ENCODE measurements at places on chromosomes 2 and 18.

DNA sequence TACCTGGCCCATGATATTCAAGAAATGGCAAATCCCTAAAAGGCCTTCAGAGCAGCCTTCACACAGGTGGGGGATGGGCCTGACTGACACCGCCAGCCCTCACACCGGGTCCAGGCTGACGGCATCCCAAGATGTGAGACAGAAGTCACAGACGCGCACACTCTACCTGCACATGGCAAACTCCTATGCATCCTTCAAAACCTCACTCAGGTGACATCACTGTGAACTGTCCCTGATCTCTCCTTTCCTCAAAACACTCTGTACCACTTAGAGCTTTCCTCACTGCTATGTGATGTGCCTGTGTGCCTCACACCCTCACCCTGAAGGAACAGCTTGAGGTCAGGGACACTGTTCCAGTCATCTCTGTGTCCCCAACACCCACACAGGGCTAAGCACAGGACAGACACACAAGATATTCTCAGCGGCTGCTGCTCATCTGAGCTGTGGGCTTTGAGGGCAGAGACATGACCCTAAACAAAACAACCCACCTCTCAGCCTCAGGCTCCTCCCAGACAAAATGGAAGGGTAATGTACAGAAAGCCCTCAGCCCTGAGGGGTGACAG, 27.5 kb downstream of the BIN1 start:
- DNase-seq, result no peak

GRCh38 chr18:47809420-47809819, 121.0 kb downstream of the SMAD2 start:
- DNase-seq, result no peak

GRCh38 chr2:37907501-37908225, 17.4 kb upstream of the RMDN2 start:
- DNase-seq, result no peak

DNA sequence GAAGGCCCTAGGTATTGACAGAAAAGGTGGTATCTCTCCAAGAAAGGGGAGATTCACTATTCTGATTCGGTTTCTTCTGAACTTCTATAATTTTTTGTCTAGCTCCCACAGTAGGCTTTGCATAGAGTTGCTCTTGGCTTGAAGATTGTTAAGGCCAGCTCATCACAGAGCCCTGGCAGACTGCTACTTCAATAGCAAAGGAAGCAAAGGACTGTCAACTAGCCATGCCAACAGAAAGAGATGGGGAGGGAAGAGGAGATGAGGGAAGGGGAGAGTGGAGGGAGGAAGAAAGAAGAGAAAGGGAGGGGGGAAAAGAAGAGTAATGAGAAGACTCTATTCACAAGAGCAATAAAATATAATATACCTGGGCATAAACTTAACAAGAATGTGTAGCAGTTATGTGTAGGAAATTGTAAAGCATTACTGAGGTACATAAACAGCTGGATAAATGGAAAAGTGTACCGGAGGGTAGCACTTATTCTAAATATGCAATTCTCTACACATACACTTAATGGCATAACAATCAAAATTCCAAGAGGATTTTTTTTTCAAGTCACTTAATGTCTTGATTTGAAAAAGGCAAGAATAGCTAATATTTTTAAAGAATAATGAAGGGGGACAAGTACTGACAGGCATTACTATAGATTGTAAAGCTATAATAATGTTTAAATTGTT, 102.5 kb downstream of the LOXHD1 start:
- no peak for DNase-seq

DNA sequence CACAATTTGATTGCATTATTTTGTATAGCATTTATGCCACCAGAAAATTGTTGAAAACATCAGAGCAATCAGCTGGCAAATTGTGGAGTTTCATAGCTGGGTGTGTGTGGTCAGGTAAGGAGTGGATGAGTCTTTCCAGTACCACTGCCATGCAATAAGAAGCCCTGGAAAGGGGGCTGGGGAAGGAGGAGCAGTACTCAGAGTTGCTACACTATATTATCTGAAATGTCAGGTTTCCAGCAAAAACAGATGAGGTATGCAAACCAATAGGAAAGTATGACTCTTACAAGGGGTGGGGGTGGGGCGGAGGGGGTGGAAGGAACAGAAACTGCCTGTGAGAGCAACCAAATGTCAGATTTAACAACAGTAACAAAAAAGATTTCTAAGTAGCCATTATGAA, 112.2 kb downstream of the SOS1 start:
- DNase-seq, result no peak

- DNase-seq, result no peak
These were observed 166.6 kb downstream of the FAM210A start for GRCh38 chr18:13559754-13560153.

GRCh38 chr18:13461469-13461868, 242.9 kb downstream of the LDLRAD4 start:
- no peak for DNase-seq

DNA sequence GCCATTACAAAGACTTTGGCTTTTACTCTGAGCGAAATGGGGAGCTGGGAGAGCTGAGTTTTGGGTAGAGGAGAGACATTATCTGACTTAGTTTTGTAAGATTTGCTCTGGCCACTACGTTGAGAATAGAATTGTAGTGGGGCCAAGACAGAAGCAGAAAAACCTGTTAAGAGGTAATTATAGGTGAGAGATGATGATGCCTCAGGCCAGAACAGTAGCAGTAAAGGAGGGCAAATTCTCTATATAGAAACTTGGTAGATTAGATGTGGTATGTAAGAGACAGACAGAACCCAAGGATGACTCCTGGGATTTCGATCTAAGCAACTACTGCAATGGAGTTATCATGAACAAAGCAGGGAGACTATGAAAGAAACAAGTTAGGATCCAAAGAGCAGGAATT, 17.4 kb upstream of the CREB1 start:
- DNase-seq, result no peak

DNA sequence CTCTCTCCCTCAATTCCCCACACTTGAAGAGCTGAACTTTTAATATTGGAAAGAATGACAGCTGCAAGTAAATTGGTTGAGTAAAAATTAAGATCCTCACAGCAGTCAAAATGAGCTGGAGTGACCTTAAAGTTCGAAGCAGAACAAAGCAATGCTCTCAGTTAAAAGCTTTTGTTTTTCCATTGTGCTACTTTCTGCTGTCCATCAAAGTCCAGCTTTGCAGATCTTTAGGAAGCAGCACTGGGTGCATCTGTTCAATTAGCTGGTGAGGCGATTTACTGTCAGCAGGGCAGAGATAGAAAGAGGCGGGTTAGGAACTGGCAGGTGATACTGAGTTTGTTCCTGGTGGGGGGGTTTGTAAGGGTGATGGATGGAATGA, 834.8 kb downstream of the CPS1 start:
- no peak for DNase-seq

DNA sequence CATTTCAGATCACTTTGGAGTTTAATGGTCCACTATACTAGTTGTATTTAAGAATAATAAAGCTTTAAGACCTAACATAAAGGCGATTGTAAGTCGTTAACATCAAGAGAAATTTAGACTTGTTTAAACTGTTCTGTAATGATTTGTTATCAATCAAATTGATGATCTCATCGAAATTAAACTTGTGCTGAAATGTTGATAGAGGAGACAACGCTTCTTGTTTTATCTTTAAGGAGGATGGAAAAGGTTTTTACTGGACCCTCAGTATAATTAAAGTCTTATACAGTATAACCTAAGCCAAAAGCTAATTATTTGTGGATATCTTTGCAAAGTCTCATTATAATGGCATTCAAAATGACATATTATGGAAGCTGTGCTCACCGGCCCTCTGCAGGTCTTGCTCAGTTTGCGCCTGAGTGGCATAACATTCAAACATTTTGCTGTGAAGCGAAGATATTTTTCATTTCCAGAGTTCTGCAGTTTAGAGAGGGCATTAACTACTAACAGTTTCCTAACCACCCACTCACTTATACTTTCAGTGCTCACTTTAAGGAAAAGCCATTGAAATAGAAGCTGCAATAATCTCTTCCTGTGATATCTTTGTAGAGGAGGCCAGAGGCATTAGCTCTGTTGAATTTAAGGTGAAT, 1.4 kb upstream of the SERTAD2 start:
- peak; percentile 48 for DNase-seq

DNA sequence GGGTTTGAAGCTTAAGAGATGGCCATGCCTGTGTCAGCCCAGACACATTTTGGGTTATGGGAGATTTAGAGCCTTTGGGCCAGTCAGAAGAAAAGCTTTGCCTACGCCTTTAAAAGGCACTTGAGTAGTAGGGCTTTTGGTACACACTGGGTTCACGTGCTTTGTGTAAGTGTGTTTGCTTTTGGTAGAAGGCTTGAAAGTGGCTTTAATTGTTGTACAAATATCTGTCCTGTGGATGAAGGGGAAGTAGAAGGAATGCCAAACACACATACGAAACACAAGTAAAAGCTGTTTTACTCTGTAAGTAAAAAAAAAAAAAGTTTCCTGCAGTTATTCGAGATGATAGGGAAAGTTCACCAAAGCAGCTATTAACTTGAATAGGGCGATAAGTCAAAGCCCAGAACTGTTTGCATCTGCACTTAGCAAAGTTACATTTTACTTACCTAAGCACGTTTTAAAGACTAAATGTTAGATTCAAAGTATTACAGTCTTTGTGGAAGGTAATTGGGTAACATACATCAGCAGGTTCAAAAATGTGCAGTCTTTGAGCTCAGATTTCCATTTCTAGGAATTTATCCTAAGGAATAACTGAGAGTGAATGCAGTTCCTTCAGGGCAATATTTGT, 75.4 kb downstream of the STK25 start:
- no peak for DNase-seq

- no peak for DNase-seq
These were observed 37.6 kb downstream of the LRP2 start for GRCh38 chr2:169324581-169325260.

GRCh38 chr2:119004602-119005001, 62.6 kb downstream of the MARCO start:
- DNase-seq, result no peak

DNA sequence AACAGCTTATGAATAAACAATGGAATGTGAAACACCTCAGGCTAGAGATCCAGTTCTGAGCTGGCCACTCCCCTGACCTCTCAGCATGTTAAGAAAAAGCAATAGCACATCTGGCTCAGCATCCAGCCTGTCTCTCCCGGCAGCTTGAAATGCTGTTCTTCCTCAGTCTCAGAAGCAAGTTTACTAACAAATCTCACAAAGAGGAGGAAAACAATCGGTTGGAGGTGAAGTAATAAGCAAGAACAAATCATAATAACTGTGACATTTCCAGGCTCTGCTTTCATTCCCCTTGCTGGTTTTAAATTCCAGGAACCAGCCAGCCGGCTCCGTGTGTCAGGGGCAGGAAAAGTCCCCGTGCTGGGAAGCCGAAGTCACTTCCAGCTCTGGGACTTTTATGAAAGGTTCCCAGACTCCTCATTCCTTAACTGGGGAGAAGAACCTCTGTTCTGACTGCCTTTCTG, 133.9 kb upstream of the ARL4C start:
- DNase-seq, result no peak

- DNase-seq, result no peak
These were observed 10.5 kb downstream of the CYB5A start for GRCh38 chr18:74281011-74281979.

DNA sequence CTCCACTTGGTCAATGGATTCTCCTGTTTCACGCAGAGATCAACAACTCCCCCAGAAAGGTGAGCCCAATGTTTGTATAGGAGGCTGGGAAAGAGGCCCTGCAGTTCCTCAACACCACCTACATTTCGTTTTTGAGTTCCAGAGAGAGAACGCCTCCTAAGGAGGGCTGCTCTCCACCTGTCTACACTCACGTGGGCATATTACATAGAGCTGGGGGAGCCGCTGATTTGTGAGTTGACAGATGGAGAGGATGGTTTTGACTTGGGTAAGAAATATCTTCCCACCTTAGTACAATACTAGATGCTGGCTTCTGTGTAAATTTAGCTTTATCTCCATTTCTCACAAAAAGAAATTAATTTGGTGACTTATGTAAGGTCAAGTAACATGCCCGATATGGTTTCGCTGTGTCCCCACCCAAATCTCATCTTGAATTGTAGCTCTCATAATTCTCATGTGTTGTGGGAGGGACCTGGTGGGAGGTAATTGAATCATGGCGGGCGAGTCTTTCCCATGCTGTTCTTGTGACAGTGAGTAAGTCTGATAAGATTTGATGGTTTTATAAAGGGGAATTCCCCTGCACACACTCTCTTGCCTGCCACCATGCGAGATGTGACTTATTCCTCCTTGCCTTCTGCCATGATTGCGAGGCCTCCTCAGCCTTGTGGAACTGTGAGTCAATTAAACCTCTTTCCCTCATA, 274.5 kb upstream of the PXDN start:
- no peak for DNase-seq

GRCh38 chr2:218648088-218648786, 11.2 kb downstream of the ZNF142 start:
- peak; percentile 72 for DNase-seq

DNA sequence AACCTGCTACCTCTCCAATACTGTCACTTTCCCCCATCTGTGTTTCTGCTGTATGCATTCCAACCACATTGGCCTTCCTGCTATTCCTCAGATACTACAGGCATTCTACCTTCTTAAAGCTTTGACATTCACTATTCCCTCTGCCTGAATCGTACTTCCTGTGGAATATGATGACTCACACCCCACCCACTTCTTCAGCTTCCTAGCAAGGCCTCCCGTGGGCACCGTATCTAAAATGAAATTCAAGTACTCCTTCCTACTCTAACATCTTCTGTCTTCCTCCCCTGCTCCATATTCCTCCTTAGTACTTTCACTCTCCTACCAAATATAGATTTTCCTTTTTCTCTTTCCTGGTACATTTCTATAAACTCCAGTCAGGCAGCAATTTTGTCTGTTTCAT, 710.4 kb downstream of the RNF144A start:
- no peak for DNase-seq

DNA sequence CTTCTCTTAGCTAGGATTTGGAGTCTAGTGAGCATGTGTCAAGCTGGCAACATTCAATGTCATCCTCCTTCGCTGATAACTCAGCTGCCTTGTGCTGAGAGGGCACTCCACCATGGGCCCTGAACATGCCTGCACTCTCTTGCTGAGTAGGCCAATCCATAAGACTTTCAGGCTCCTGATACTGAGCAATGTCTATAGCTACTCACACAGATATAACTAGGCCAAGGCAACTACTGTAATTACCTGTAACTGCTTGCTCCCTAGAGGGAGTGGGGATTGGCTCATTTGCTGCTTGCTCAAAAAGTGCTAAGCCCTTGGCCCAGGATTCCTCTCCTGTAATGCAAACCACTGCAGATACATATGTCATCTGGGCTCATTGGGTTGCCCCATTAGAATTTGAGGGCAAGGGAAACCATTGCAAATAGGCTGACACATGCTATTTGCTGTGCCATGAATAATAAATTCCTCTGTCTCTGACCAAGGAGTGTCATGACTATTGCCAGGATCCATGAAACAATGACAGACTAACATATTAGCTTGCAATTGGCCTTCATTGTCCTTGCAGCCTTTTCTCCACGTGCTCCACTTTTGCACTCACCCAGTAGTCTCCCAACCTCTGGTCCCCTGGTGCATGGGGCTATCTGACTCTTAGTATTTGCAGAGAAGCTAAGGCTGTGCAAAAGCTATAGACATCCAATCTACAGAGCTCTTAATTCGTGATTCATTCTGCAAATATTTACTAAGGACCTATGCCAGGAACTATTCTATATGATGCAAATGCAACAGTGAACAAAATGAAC, 36.9 kb upstream of the BMPR2 start:
- no peak for DNase-seq

All from activated naive CD4-positive, alpha-beta T cell treated with anti-CD3 and anti-CD28 coated beads, Interleukin-2, amount 10 ng/mL, durations not matched to agents 7 days and 5 days (primary cell).